A549 treated with AZD2906 at 1 μM for 4 hours (cell line): ENCODE measurements at places on chromosomes 7 and 10. TPM values are rescaled to one million over a fixed set of nuclear protein-coding genes. Genes with fewer than 3 reads are reported as not detected.

HHEX gene
- total RNA-seq = 12.8 to 14.7 TPM (median 13.9 TPM) in 5 replicates

FAM237B gene
- 0.02 to 0.10 TPM (median 0.05 TPM) in 5 replicates for total RNA-seq

CUBN gene
- total RNA-seq = 0.02 to 0.06 TPM (median 0.05 TPM) in 5 replicates

CCL24 gene
- 0.18 TPM in 1 of 5 replicates, not detected in the others for total RNA-seq

HPSE2 gene
- not detected in 5 replicates for total RNA-seq

AZGP1 gene
- total RNA-seq = 0.17 TPM in 1 of 5 replicates, not detected in the others

ANKRD1 gene
- total RNA-seq = 29.0 to 52.3 TPM (median 41.3 TPM) in 5 replicates

NUTM2A gene
- total RNA-seq = 0.04 to 0.12 TPM (median 0.08 TPM) in 4 of 5 replicates, not detected in the other

ELOVL3 gene
- total RNA-seq = 0.21 to 0.39 TPM (median 0.25 TPM) in 5 replicates

HYCC1 gene
- 15.2 to 27.7 TPM (median 18.7 TPM) in 5 replicates for total RNA-seq

COL28A1 gene
- 0.42 to 1.1 TPM (median 0.57 TPM) in 5 replicates for total RNA-seq

SEMA3E gene
- 1.8 to 2.3 TPM (median 1.9 TPM) in 5 replicates for total RNA-seq

SEC31B gene
- total RNA-seq = 0.98 to 2.2 TPM (median 1.7 TPM) in 5 replicates

IFIT1B gene
- not detected in 5 replicates for total RNA-seq

LRRC18 gene
- total RNA-seq = not detected in 5 replicates

C1QL3 gene
- total RNA-seq = 0.02 TPM in 1 of 5 replicates, not detected in the others

PTPRZ1 gene
- 0.02 TPM in 1 of 5 replicates, not detected in the others for total RNA-seq

PNLIP gene
- 0.13 to 0.28 TPM (median 0.14 TPM) in 4 of 5 replicates, not detected in the other for total RNA-seq
